ENCODE measurements at places on chromosomes 4 and X. TPM values are rescaled to one million over a fixed set of nuclear protein-coding genes. Genes with fewer than 3 reads are reported as not detected.

Gene NXF2B
- not detected for total RNA-seq

Gene ZFP92
- 0.32 TPM for total RNA-seq

DNA sequence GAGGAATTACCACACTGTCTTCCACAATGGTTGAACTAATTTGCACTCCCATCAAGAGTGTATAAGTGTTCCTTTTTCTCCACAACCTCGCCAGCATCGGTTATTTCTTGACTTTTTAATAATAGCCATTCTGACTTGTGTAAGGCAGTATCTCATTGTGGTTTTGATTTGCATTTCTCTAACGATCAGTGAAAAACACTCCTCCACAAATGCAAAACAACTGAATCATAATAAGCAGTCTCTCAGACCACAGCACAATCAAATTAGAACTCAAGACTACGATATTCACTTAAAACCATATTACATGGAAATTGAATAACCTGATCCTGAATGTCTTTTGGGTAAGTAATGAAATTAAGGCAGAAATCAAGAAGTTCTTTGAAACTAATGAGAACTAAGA lies 371.7 kb downstream of the CXXC4 start:
- DNase-seq, result no peak

Gene PABPC4L
- total RNA-seq, result 12.2 TPM

Gene MTNR1A
- not detected for total RNA-seq

- no peak for DNase-seq
Measured at GRCh38 chr4:153521478-153521877, 55.3 kb downstream of the TMEM131L start.

DNA sequence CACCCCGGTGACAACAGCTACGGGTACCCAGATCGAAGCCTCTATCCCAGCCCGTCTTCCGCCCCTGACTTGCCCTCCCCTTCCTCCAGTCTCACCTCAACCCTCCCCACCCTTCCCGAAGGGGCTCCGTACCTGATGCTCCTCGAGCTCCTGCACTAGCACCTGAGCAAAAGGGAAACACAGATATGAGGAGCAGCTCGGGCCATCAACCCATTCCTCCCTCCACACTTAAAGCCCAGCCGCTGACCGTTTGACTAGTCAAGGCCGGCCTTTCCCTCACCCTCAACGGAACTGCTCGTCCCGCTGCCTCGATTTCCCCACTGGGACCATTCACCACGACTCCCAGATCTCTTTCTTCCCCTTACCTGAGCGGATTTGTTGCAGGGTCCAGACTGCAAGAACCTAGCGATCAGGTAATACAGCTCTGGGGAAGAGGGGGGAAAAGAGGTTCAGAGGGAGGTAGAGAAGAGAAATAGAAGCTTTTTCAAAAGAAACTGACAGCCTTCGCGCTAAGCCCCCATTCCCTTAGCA lies 731 bp downstream of the BRWD3 start:
- peak; percentile 5 for DNase-seq

GRCh38 chrX:11421805-11422524 lies 128.8 kb downstream of the AMELX start:
- DNase-seq, result no peak

Data from fibroblast of villous mesenchyme (primary cell).